ENCODE measurements at places on chromosomes 7 and 10.

DNA sequence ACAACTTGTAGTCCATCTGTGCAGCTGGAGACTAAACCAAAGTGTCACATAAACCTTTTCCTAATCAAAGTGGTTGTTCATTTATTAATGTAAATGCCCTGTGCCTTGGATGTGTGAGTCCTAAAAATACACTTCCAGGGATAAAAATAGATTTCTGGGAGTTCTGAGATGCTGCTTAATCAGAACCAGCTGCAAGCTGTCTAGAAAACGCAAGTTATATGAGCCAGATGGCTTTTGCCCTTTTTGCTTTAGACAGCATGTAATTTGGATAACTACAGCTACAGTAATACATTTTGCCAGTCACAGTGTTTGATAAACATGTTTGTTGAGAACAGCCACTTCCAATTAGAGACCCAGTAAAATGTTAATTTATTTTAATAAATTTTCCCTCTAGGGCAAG lies 185.1 kb upstream of the PRPS1L1 start:
- DNase-seq = no peak

DNA sequence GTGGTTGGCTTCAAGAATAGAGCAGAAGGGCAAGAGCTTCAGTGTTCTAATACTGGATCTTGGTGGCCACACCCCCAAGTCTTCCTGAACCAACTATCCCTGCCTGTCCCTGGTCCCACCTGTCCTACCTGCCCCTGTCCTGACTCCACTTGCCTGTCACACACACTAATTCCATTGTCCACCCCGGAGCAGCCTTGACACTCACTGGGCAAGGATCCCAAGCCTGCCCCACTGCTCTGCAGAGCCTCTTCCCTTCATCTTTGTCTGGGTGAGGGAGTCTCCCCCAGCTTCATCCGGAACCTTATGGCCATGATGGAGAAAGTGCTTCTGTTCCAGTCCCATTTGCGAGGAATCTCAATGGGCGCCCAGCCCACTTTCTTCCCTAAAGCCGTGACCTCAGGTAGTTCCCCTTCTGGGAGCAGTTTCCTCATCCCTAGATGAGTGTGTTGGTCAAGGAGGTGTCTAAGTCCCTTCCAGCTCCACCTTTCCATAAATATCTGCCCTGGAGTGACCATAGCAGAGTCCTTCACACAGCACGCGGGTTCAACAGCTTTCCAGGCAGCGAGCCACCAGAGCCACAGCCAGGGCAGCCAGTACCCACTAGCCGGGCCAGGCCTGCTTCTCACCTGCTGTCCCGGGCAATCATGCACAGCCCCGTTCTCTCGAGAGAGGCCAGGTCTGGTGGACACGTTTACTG lies 61.5 kb downstream of the VIPR2 start:
- no peak for DNase-seq

GRCh38 chr7:132164558-132165125 lies 411.6 kb downstream of the PLXNA4 start:
- no peak for DNase-seq

- DNase-seq = peak; percentile 58
These were observed 1.8 kb upstream of the LDB3 start for GRCh38 chr10:86666538-86666937.

- DNase-seq = no peak
These were observed 135.5 kb downstream of the NRF1 start for GRCh38 chr7:129746857-129747529.

DNA sequence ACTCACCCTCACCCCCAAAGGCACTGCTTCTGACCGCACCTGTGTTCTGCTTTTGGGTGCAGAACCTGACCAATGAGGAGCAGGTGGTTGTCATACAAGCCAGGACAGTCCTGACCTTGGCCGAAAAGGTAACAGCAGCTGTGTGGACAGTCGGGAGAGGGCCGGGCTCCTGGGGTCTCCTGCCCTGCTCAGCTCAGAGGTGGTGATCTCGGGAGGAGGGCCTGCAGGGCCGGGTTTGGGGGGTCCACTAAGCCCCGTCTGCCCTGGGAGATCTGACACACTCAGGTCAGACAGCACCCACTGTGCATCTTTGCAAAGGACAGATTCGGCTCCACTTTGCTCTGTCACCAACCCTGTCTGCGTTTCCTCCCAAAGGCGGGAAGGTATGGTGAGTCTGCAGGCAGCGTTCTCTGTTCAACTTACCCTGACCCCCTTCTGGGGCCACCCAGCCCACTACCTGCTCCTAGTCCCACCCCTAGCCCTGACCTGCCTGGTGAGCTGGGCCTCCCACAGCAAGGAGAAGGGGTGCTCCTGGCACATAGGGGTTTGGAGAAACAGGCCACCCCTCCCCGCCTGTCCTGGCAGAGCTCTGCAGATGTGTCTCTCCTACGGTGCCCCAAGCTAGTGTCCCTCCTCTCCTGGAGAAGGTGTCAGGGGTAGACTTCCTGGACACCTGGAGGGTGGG lies 33.7 kb upstream of the DPYSL4 start:
- DNase-seq = no peak

DNA sequence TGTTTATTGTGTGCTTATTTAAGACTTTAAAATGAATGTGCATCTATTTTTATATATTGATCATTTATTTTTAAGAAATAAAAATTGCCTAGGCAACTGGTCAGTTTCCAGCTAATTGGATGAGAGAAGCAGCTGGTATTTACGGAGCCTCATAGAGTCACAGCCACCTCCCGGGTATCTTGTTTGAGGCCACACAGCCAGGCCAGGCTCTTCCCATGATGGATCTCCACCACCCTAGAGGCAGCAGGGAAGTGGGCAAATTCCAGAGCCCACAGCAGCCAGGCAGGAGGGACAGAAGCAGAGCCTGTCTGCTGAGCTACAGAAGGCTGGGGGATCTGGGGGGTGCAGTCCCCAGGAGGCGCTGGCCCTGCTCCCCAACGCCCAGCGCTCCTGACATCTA lies 61.6 kb downstream of the CLEC2L start:
- no peak for DNase-seq

DNA sequence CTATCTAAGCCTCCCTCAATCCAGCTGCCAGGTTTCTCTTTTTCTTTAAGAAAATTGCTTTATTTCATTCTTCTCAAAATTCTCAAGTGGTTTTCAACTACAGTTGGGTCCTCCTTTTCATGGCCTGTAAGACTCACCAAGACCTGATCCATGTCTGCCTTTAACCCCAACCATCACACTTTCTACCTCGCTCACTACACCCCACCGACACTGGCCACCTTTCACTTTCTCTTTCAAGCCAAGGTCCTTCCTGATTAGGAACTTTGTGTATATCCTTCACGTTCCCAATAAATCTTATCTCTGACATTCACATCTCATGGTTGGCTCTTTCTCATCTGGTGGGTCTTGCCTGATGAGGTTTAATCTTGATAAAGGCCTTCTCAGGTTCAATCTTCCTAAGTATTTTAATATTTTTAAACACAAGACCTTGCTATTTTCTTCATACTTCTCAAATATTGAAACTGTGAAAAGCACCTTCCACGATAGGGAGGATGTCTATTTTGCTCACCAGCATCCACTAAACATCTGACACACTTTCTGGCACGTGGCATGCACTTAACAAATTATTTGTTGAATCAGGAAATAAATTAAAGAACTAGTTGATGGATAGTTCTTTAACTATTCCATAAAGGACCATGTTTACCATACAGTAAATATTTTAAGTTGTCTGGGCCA lies 624.8 kb downstream of the GRID1 start:
- no peak for DNase-seq

DNA sequence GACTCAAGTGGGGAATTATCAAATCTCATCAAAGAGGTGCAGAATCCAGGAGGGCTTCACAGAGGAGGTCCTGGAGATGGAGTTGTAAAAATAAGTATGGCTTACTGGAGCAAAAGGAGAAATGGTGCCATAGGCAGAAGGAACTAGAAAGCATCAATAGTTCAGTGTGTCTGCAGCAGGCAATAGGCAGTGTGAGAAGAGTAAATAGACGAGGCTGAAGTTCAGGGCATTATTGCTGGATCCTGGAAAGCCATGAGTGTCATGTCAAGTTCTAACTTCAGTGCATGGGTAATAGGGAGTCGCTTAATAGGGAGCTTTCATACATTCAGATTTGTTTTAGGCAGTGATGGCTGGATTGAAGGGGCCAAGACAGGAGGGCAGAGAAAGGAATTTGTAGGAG lies 39.3 kb downstream of the CYP26A1 start:
- no peak for DNase-seq

- DNase-seq = no peak
These were observed 622.0 kb downstream of the TYW1 start for GRCh38 chr7:67618556-67619162.
